ENCODE measurements at places on chromosomes 1 and 21. TPM values are rescaled to one million over a fixed set of nuclear protein-coding genes. Genes with fewer than 3 reads are reported as not detected.

The HSD11B1 gene
- not detected for total RNA-seq

The GPR25 gene
- total RNA-seq, result not detected

The OLFM3 gene
- not detected for total RNA-seq

The TRNP1 gene
- 210 TPM for total RNA-seq
